Activated naive CD8-positive, alpha-beta T cell treated with anti-CD3 and anti-CD28 coated beads for 36 hours (primary cell): ENCODE measurements at places on chromosomes 13 and 19. TPM values are rescaled to one million over a fixed set of nuclear protein-coding genes. Genes with fewer than 3 reads are reported as not detected.

APOC4 gene
- not detected for total RNA-seq

DUXA gene
- total RNA-seq: not detected

CGB5 gene
- not detected for total RNA-seq

N4BP2L1 gene
- 15.7 TPM for total RNA-seq

GARIN5A gene
- total RNA-seq: 0.90 TPM

HSH2D gene
- 29.8 TPM for total RNA-seq

- no peak overlapping the region for H3K4me3 ChIP-seq
- H3K27ac ChIP-seq: no peak overlapping the region
- H3K27me3 ChIP-seq: no peaks in the 10 kb centered on the region
- peak; percentile 60 for DNase-seq
These were observed 5.0 kb downstream of the ZSCAN5A start for GRCh38 chr19:56309511-56310185.

GRCh38 chr19:2337329-2337707 is 8.8 kb downstream of the SPPL2B start:
- no peak overlapping the region for H3K4me3 ChIP-seq
- H3K4me1 ChIP-seq: peaks cover 13% of the 10 kb centered on the region
- peaks cover 20% of the 10 kb centered on the region for H3K36me3 ChIP-seq
- no peak for DNase-seq
- H3K27me3 ChIP-seq: no peaks in the 10 kb centered on the region

GRCh38 chr19:5594521-5594950 is 26.8 kb upstream of the TINCR start:
- H3K4me1 ChIP-seq: no peaks in the 10 kb centered on the region
- no peaks in the 10 kb centered on the region for H3K27me3 ChIP-seq
- H3K27ac ChIP-seq: no peak overlapping the region
- H3K4me3 ChIP-seq: no peak overlapping the region
- H3K36me3 ChIP-seq: peaks cover 27% of the 10 kb centered on the region
- DNase-seq: no peak

DNA sequence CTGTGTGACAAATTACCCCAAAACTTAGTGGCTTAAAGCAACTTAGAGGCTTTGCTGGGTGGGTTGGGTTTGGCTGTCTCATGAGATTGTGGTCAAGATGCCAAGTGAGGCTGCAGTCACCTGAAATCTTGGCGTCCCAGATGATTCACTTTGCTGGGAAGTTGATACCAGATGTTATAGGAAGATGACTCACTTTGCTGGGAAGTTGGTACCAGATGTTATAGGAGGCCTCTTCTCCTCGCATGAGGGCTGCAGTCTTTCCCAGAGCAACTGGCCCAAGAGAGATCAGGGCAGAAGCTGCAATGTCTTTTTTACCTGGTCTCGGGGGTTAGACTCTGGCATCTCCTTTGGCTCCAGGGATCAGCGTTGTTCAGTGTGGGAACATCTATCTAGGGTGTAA is 16.8 kb downstream of the TEX29 start:
- H3K27ac ChIP-seq: no peak overlapping the region
- DNase-seq: no peak
- no peak overlapping the region for H3K4me3 ChIP-seq
- no peaks in the 10 kb centered on the region for H3K4me1 ChIP-seq

DNA sequence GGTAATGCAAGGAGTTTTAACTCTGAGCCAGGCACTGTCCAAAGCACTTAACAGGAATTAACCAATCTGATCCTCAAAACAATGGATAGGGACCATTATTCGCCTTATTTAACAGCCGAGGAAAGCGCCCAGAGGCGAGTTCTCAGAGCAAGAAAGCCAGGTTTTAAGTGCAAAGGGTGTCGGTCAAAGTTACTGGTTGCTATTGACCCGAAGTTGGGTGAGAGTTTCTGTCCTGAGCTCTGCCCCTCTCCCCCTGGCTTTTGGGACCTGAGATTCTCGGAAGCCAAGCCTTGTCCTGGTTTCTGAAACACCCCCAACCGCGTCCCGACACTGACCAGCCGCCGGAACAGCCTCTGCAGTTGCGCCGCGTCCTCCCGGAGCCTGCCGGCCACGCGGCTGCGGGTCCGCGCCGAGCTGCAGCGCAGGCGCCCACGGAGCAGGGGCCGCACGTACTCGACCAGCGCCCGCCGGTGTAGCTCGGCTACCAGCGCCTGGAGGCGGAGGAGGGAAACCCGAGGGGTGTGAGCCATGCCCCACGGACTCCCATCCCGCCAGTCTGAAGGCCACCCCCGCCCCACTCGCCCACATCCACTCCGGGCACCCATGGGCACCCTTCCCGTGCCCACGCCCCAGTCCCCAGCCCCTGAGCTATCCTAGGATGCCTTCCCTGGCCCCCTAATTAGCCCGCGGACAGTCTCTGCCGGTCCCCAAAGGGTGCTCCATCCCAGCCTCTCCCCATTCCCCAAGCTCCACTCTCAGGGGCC is 27.8 kb downstream of the EXOC3L2 start:
- no peak overlapping the region for H3K4me3 ChIP-seq
- H3K4me1 ChIP-seq: peaks cover 1% of the 10 kb centered on the region
- H3K36me3 ChIP-seq: no peaks in the 10 kb centered on the region
- DNase-seq: no peak
- no peak overlapping the region for H3K27ac ChIP-seq

DNA sequence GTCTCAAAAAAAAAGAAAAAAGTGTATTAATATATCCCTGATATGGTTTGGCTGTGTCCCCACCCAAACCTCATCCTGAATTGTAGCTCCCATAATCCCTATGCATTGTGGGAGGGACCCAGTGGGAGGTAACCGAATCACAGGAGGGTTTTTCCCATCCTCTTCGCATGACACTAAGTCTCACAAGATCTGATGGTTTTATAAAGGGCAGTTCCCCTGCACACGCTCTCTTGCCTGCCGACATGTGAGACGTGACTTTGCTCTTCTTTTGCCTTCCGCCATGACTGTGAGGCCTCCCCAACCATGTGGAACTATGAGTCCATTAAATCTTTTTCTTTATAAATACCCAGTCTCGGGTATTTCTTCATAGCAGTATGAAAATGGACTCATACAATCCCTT is 17.7 kb downstream of the STK24 start:
- peaks cover 54% of the 10 kb centered on the region for H3K36me3 ChIP-seq
- H3K4me3 ChIP-seq: peak overlapping the region; percentile 25
- H3K27ac ChIP-seq: peak overlapping the region; percentile 36
- no peaks in the 10 kb centered on the region for H3K27me3 ChIP-seq
- no peak for DNase-seq

GRCh38 chr19:35963514-35963913 is 27.3 kb downstream of the LRFN3 start:
- peaks cover 9% of the 10 kb centered on the region for H3K27me3 ChIP-seq
- H3K27ac ChIP-seq: no peak overlapping the region
- DNase-seq: peak; percentile 35
- no peaks in the 10 kb centered on the region for H3K36me3 ChIP-seq

- no peak within 1 kb of the TSS for H3K27ac ChIP-seq
- H3K36me3 ChIP-seq: peaks cover 9% of the 10 kb centered on the region
- H3K27me3 ChIP-seq: peaks cover 26% of the 10 kb centered on the region
- DNase-seq: peak; percentile 21
These were observed at the start of gene GNA15 for GRCh38 chr19:3135961-3136683. TSS of gene GNA15 (plus strand) at chr19:3136033. CDS start at chr19:3136451, 418 bp downstream.

- H3K4me3 ChIP-seq: no peak overlapping the region
- no peak overlapping the region for H3K27ac ChIP-seq
- no peaks in the 10 kb centered on the region for H3K27me3 ChIP-seq
- H3K36me3 ChIP-seq: peaks cover 44% of the 10 kb centered on the region
These were observed 35.8 kb downstream of the ZNF667 start for GRCh38 chr19:56441206-56441792.

DNA sequence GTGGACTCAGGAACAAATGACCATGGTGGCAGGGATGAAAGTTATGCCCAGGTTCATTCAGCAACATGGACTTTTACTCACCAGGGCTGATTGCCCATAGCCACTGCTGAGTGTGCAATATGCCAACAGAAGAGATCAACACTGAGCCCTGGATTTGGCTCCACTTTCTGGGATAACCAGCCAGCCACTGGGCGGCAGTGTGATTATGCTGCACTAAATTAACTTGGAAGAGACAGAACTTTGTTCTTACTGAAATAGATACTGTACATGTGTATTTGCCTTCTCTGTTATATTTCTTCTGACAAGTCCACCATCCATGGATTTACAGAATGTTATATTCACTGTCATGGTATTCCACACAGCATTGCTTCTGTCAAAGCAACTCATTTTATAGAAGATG is 257.4 kb downstream of the TDRD3 start:
- no peak overlapping the region for H3K4me3 ChIP-seq
- no peak overlapping the region for H3K27ac ChIP-seq
- no peaks in the 10 kb centered on the region for H3K4me1 ChIP-seq
- no peaks in the 10 kb centered on the region for H3K36me3 ChIP-seq

GRCh38 chr13:45051315-45051714 is 62.0 kb downstream of the GPALPP1 start:
- H3K27me3 ChIP-seq: peaks cover 33% of the 10 kb centered on the region
- no peak overlapping the region for H3K4me3 ChIP-seq
- peaks cover 35% of the 10 kb centered on the region for H3K4me1 ChIP-seq
- DNase-seq: no peak
- H3K27ac ChIP-seq: no peak overlapping the region

- no peaks in the 10 kb centered on the region for H3K4me1 ChIP-seq
- no peaks in the 10 kb centered on the region for H3K36me3 ChIP-seq
- no peak overlapping the region for H3K4me3 ChIP-seq
- no peaks in the 10 kb centered on the region for H3K27me3 ChIP-seq
These were observed 1660.4 kb upstream of the MIR17HG start for GRCh38 chr13:89687066-89687465.

- H3K27me3 ChIP-seq: peaks cover 5% of the 10 kb centered on the region
- no peaks in the 10 kb centered on the region for H3K36me3 ChIP-seq
- H3K4me1 ChIP-seq: no peaks in the 10 kb centered on the region
- no peak overlapping the region for H3K4me3 ChIP-seq
- no peak for DNase-seq
These were observed 222.1 kb downstream of the MZT1 start for GRCh38 chr13:72505376-72505775.

DNA sequence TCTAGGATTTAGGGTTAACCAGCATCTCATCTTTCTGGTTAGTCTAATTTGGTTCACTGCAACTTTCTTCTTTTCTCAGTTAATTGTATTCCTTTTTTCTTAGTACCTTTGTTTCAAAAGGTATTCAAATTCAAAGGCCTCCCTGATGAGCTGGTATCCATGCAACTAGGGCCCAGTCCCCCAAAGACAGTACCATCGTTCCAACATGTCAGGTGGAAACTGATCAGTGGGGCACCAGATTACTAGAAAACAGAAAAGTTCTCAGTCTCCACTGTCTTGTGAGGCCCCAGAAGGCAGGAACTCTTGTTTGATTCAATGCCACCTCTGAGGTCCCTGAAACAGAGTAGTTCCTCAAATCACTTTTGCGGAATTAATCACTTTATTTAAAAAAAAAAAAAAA is 303.2 kb upstream of the NBEA start:
- no peaks in the 10 kb centered on the region for H3K4me1 ChIP-seq
- no peak overlapping the region for H3K4me3 ChIP-seq
- H3K27ac ChIP-seq: no peak overlapping the region
- peaks cover 6% of the 10 kb centered on the region for H3K27me3 ChIP-seq
- no peak for DNase-seq
- no peaks in the 10 kb centered on the region for H3K36me3 ChIP-seq

GRCh38 chr13:99246100-99246499 is 12.1 kb downstream of the GPR18 start:
- peaks cover 47% of the 10 kb centered on the region for H3K36me3 ChIP-seq
- no peak overlapping the region for H3K4me3 ChIP-seq
- no peaks in the 10 kb centered on the region for H3K27me3 ChIP-seq
- H3K4me1 ChIP-seq: peaks cover 33% of the 10 kb centered on the region
- peak overlapping the region; percentile 54 for H3K27ac ChIP-seq

DNA sequence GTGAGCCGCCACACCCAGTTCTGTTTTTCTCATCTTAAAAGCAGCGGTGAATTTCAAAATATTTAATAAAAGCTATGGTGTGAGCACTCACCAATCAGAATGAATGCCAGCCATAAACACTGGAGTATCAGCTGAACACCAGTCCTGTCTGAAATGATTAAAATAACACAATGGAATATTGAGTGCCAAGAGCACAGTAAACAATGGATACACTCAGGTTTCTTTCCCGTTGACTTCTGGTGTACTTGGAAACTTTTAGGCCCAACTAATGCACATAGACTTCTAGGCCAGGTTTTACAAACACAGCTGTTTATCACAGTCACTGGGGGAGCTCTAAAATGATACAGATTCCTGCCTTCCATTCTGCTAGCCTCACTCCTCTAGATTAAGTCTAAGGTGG is 68.3 kb downstream of the SLC6A16 start:
- H3K4me1 ChIP-seq: no peaks in the 10 kb centered on the region
- H3K27ac ChIP-seq: no peak overlapping the region
- peaks cover 1% of the 10 kb centered on the region for H3K36me3 ChIP-seq
- H3K27me3 ChIP-seq: peaks cover 33% of the 10 kb centered on the region
- no peak for DNase-seq

- no peaks in the 10 kb centered on the region for H3K36me3 ChIP-seq
- H3K4me1 ChIP-seq: no peaks in the 10 kb centered on the region
- H3K27ac ChIP-seq: no peak overlapping the region
These were observed 267.3 kb downstream of the DCT start for GRCh38 chr13:94212196-94212595.

- H3K27ac ChIP-seq: peak overlapping the region; percentile 90
- peaks cover 48% of the 10 kb centered on the region for H3K4me1 ChIP-seq
- peaks cover 12% of the 10 kb centered on the region for H3K36me3 ChIP-seq
- DNase-seq: no peak
These were observed 1.3 kb downstream of the RFX1 start for GRCh38 chr19:14004619-14005348.

- no peak overlapping the region for H3K4me3 ChIP-seq
- H3K27me3 ChIP-seq: peaks cover 84% of the 10 kb centered on the region
- H3K27ac ChIP-seq: no peak overlapping the region
- H3K4me1 ChIP-seq: peaks cover 4% of the 10 kb centered on the region
- no peaks in the 10 kb centered on the region for H3K36me3 ChIP-seq
These were observed 8.3 kb downstream of the COL4A1 start for GRCh38 chr13:110298505-110299282.

DNA sequence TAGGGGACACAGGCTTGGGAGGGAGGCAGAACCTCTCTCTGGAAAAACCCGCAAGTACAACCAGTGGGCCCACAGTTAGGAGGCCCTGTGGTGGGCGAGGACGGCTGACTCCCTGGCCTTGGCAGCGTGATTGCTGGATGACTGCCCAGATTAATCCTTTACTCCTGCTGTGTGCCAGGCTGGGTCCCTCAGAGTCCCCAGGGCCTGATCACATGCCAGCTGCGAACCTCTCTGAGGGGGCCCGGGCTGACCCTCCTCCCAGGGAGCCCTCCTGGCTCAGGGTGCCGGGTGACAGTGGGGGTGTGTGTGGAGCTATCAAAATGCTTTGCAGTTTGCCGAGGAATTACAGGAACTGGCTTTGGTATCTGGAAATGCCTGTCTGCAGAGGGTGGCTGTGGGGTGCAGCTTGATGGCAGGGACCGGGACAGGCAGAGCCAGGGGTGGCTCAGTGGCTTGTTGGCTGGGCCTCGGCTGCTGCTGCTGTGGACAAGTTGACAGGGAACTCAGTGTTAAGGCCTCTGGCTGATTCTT is 48.9 kb downstream of the DNM2 start:
- no peak for DNase-seq
- H3K4me1 ChIP-seq: peaks cover 34% of the 10 kb centered on the region
- H3K27ac ChIP-seq: no peak overlapping the region
- H3K36me3 ChIP-seq: peaks cover 18% of the 10 kb centered on the region
- H3K27me3 ChIP-seq: no peaks in the 10 kb centered on the region

GRCh38 chr13:79531542-79532254 is 50.7 kb downstream of the NDFIP2 start:
- H3K27ac ChIP-seq: no peak overlapping the region
- H3K27me3 ChIP-seq: no peaks in the 10 kb centered on the region
- H3K4me1 ChIP-seq: peaks cover 2% of the 10 kb centered on the region
- H3K4me3 ChIP-seq: no peak overlapping the region
- no peak for DNase-seq
